Neural progenitor cell (in vitro differentiated cells): ENCODE measurements at places on chromosomes 11 and 22.

GRCh38 chr22:20741634-20742581 is 32.0 kb upstream of the SERPIND1 start:
- DNase-seq = peak; percentile 37

DNA sequence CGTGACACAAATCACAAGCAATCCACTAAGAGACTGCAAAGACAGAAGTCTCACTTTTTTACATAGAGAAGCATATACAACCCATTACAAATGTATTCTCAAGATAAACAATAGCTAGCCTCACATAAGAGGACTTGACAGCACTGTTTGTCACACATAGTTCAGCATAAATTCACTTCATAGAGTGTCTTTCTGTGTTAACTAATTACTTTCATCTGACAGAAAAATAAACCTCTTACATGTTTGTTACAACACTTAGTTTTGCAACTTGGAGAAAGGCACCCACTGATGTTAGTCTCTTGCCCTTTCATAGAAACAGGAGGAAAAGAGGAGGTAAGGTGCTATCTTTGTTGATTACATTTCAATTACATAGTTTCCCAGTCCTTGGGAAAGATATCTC is 2221.9 kb upstream of the RAG2 start:
- DNase-seq = no peak

GRCh38 chr22:32469799-32470212 is 4.8 kb upstream of the FBXO7 start:
- no peak for DNase-seq

DNA sequence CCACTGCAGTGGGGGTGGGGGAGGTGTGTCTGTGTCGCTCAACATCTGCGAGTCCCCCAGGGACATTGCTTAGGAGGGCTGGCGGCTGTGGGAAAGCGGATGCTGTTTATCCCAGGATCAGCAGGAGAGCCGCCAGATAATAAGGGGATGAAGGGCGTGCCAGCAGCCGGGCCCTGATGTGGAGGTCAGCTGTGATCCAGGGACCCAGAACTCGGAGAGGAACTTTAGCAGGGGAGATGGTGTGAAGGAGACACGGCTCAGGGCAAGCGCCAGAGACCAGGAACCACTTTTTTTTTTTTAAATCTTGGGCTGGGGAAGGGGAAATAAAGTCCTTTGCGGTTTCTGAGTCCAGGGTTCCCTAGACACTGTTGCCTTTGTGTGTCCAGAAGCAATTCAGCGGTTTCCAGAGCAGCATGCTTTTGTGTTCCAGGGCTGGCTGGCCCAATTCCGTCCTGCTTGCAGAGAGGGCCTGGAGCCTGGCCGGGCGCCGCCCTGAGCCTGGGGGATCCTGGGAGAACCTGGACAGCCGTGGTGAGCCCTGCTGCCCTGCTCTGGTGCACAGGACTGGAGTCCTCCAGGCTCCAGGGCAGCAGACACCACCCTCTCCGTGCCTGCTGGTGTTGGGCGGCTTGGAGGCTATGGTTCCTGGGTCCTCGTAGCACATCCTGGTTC is at the start of gene GRAMD4:
Gene GRAMD4 (plus strand): TSS at position 557 of the 672 bp plus-strand sequence. CDS start 6,414 bp downstream, outside the sequence.
- DNase-seq = peak; percentile 55

GRCh38 chr22:38718414-38718813 is 12.7 kb downstream of the GTPBP1 start:
- peak; percentile 41 for DNase-seq

- DNase-seq = no peak
Observed at GRCh38 chr11:98536023-98536422, 484.7 kb upstream of the CNTN5 start.

- DNase-seq = no peak
Observed at GRCh38 chr22:31943206-31943977, 943 bp upstream of the YWHAH start.

DNA sequence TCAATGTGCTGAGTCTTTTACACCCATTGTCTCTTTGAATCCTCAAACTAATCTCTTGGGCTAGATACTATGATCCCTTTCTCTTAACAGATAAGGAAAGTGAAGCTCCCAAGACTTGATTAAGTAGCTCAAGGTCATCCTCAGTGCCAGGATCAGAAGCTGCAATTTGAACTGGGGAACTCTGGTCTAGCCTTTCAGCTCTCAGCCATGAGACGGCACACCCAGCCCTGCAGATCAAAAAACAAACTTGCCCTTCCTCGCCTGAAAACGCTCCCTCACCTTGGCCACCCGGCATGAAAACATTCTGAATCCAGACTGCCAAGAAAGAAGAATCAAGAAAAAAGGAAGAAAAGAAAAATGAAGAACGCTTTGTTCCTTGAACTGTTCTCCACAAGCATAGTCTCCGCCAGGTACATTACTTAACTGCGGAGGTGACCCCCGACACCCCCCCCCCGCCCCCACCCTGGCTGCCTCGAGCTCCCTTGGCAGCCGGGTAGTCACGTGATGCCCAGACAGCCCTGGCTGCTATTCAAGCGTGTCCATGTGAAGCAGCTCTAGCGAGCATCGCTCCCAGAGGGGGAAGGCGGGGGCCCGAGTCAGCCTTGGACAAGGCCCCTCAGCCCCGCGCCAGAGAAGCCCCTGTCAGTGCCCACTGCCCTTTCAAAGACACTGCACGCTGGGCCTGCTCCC is 451.2 kb downstream of the MIAT start:
- no peak for DNase-seq

- no peak for DNase-seq
Observed at GRCh38 chr11:112128483-112129121, 35.3 kb downstream of the IL18 start.

GRCh38 chr11:118238929-118239328 is 13.2 kb downstream of the MPZL3 start:
- DNase-seq = no peak

- DNase-seq = no peak
Observed at GRCh38 chr11:2792381-2793250, 92.8 kb upstream of the KCNQ1OT1 start.

GRCh38 chr11:68741463-68741862 is 9.9 kb downstream of the TESMIN start:
- no peak for DNase-seq

DNA sequence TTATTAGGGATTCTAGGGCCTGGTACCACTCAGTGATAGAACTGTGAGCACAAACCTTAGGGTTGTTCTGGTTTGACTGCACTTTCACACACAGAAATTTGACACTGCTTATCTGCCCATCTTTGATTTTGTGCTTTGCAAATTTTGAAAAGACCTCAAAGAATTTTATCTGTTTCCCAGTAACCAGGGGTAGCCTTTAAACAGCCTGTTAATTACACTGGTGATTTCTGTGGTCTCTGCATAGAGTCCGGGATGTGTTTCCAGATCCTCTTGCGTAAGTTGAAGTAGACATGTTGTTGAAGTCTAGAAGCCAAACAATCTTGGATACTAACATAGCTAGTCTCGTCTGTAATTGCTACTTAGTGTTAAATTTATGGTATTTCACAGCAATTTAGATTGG is 75.3 kb downstream of the C22orf31 start:
- no peak for DNase-seq

GRCh38 chr11:1040428-1041148 is 4.1 kb upstream of the MUC6 start:
- DNase-seq = no peak

DNA sequence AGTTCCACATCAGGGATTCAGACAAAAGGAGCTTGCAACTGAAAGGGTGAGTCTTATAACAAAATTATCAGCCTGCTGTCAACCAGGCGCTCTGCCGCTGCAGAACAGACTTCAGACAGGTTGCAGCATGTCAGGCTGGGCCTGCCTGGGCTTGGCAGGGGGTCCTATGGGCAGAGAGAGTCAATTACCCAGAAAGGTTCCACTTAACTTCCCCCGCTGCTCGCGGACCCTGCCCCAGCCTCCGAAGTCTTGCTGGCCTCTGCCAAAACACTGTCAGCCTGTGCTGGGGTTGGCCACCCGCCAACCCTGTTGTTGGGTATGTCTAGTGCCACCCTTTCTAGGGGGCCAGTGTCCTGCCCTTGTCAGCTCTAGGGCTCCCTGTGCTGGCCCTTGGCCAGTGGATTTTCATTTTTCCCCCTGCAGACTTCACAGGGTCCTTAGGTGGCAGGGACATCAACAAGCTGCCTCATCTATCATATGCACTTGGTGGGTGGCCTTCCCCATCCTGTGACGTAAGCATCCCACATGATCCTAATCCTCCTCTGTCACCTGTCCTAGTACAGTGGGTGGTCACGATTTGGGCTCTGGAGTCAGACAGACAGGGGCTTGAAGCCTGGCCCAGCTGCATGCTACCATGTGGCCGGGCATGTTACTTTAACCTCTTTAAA is 166.5 kb upstream of the CADM1 start:
- no peak for DNase-seq

DNA sequence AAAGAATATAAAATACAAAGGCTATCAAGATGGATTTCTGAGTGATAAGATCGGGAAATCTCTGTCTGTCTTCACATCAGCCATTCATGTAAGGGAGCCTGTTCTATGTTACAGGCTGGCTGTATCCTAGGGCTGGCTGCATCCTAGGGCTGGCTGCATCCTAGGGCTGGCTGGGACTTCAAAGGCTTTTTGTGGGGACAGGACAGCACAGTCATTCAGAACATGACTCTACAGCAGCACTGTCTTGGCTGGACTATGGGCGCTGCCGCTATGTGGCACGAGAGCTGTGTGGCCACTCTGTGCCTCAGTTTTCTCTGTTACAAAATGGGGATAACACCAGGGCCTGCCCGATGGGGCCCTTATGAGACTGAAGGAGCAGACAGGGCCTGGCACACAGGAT is 10.2 kb downstream of the ADAMTS8 start:
- no peak for DNase-seq

DNA sequence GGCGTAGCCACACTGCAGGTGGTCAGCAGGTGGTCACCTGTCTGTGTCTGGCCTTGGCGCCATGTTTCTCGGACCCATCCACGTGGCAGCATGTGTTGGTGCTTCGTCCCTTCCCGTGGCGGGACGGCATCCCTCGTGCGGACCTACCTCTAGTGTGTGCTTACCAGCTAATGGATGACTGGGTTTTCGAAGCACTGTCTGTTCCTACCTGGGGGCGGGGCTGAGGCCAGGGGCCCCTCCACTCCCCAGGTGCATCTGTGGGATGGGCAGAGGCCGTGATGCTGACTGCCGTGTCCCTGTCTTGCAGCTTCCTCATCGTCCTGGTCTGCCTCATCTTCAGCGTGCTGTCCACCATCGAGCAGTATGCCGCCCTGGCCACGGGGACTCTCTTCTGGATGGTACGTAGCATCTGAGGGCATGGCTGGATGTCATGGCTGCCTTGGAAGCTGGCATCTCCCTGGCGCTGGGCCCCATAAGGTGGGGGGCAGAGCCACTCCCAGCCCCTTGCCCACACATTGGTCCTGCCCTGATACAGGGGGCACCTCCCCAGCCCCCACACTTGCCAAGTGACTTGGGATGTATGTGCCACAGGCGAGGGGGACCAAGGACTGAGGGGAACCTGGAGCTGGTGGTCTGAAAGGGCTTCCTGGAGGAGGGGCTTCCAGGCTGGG is 82.9 kb downstream of the KCNQ1 start:
- DNase-seq = no peak

GRCh38 chr11:5304046-5304445 is 2.3 kb upstream of the OR51B4 start:
- no peak for DNase-seq

DNA sequence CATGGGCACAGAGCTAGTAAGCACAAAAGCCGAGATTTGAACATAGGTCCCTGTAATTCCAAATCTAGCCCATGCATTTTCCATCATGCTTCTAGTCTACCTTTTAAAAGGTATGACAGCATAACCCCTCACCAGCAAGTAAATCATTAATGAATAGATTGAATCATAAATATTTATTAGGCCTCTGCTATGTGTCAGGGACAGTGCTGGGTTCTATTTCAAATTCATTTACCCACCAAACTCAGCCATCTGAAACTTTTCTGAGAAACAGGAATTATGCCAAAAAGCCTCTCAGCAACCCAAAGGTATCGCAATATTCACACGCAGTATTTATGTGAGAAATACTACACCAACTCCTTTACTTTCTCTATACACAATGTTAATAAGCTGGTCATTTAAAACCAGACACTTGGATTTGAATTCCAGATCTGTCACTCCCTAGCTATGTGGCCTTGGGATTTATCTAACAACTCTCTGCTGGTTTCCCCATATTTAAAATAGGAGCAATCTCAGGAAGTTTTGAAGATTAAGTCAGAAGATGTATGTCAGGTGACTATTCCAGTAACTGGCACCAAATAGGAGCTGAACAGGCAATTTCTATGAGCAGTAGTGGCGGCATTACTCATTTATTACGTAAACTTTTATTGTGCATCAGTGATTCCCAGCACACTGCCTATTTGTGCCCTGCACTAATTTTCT is 191.4 kb downstream of the TENM4 start:
- DNase-seq = no peak

GRCh38 chr11:2445746-2446551 is 1.1 kb downstream of the KCNQ1 start:
- no peak for DNase-seq

DNA sequence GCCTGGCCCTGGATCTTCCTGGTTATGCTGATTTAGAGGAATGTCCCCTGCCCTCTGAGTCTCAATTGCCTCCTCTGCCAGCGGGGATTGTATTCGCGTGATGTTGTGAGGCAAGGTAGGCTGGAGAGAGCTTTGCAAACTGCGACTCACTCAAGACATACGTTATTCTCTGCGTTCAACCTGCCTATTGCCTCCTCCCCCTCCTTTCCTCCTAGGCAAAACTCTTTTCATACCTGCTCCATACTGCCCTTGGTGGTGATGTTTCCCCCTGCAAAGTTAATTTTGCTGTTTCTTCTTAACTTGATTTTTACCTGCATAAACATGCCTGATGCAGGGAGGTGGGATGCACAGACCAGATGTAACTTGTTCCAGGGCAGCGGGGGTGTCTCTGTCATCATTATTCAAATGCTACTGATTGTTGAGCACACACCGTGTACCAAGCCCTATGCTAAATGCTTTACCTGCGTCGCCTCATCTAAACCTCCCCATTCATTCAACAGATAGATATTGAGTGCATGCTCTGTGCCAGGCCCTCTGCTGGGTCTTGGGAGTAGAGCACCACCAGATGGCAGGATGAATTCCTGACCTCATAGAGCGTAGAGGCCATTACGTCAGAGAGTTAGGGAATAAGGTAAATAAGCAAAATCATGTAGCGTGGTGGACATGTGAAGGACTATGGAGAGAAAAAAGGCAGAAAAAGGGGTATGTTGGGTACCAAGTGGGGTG is 29.0 kb downstream of the SGSM1 start:
- peak; percentile 59 for DNase-seq

GRCh38 chr11:116793772-116794097 is 2.1 kb upstream of the APOA5 start:
- no peak for DNase-seq

DNA sequence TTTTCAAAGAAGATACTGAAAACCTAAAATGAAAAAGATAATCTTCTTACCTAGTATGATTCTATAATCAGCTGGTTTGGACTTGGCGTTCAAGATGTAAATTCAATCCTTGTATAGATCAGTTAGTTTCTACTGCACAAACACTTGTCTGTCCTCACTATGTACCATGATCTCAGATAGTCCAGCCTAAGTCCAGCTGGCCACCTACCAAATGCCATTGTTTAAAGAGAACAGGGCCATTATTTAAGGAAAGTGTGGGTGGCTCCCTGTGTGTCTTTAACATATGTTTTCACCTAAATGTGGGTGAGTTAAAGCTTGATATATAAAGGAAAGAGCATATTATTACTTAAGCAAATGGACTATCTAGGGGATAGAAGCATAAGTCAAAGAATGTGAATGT is 38.6 kb downstream of the BLID start:
- DNase-seq = no peak

GRCh38 chr11:65793144-65793581 is 6.3 kb downstream of the OVOL1 start:
- no peak for DNase-seq

GRCh38 chr22:17699696-17700340 is 61.3 kb downstream of the BCL2L13 start:
- DNase-seq = no peak
